ENCODE measurements at places on chromosomes 4 and X.

GRCh38 chrX:6227935-6228334 is 732 bp downstream of the NLGN4X start:
- DNase-seq = no peak

GRCh38 chrX:74132280-74132679 is 171.7 kb upstream of the ZCCHC13 start:
- DNase-seq = no peak

- DNase-seq = no peak
Measured at GRCh38 chr4:107247738-107248137, 211.6 kb upstream of the DKK2 start.

- no peak for DNase-seq
Measured at GRCh38 chrX:153499876-153500275, 5.1 kb downstream of the BGN start.

- DNase-seq = no peak
Measured at GRCh38 chr4:24624381-24624780, 40.0 kb upstream of the DHX15 start.

DNA sequence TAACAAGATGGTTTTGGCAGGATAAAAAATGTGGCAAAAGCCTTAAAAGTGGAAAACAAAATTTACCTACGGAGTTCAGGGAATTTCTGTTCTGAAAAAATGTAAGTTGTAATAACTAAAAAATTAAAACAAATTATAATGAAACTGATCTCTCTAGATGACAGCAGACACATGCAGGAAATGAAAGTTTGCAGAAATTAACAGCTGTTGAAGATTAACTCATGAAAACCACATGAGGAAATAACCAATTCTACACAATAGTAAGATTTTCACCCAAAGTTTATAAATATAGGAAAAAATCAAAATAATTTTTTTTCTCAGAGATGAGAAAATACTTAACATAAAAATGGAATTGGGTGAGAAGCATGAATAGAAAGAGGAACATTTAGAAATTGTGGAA is 47.5 kb upstream of the UGT2B15 start:
- no peak for DNase-seq

DNA sequence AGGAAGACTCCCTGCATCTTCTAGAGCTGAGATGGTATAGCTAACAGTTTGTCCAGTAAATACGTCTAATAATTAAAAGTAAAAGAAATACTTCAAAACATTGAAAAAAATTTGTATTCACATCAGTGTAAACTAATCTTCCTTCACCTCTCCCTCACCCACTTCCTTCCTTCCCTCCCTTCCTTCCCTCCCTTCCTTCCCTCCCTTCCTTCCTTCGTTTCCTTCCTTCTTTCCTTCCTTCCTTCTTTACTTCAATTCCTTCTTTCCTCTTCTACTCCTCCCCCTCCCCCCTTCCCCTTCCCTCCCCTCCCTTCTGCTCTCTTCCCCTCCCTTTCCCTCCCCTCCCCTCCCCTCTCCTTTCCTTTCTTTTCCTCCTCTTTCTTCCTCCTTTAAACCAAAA is 103.7 kb downstream of the POU4F2 start:
- DNase-seq = no peak
